ENCODE measurements at places on chromosomes 4 and X. TPM values are rescaled to one million over a fixed set of nuclear protein-coding genes. Genes with fewer than 3 reads are reported as not detected.

DNA sequence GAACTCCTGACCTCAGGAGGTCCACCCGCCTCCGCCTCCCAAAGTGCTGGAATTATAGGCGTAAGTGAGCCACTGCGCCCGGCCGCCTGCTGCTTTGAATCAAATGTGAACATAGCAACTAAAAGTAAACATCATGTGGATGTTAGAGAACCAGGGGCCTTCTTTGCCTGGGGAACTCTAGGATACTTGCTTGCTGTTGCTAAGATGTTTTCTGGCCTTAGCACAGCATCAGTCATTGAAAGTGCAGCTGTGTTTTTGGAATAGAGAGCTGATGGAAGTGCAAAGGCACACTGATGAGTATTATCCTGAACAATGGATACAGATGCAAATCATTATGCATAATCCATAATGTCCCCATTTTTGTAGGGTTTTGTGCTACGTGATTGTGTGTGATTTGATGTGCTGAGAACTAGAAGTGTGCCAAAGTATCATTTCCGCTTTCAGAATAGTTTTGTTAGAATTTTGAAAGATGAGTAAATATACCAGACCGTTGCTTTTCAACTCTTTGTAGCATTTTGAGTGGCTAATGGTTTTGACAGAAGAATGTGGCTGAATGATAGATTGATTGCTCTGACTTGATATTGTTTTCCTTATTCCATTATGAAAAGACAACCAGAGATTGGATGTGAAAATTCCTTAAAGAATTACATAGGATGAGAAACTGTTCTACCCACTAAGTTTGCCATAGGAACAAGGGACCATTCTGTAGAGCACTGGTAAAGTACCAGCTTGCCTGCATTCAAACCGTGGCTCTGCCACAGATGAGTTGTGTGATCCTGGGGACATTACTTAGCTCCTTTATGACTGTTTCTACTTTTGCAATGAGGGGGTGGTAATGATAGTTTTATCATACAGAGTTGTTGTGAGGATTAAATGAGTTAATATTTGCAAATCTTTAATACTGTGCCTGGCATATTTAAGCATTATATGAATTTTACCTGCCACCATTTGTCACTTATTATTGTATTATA is 74.7 kb downstream of the REPS2 start:
- no peak for DNase-seq

GRCh38 chrX:39445336-39445735 is 644.1 kb downstream of the MID1IP1 start:
- no peak for DNase-seq

DNA sequence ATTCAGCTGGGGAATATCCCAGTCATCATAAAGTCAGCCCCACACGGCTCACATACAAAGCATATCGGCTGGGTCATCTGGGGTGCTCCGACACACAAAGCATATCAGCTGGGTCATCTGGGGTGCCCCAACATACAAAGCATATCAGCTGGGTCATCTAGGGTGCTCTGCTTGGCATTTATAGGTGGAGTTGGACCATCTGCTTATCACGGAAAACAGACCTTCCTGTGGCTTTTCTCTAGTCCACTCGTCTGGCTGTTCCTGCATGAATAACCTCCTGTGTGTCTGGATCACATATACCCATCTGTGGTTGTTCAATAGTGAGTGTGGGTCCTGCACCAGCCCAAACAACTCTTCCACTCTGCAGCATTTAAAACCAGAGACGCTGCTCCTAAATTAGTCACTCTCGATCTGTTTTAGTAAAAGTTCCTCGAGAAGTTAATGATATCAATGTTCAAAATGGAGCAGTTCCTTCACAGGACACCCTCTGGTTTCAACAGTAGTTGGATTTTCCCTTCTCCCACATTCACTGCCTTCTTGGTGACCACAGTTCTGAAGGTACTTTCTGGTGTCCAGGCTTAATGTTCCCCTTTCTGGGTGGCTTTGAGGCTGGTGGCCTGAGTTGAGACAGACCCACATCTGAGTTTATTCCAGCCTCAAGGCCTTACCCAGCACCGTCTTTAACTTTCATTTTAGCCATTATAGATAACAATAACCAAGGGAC is 70.0 kb upstream of the FRG1 start:
- no peak for DNase-seq

MAGEA4 gene
- total RNA-seq, result not detected

DNA sequence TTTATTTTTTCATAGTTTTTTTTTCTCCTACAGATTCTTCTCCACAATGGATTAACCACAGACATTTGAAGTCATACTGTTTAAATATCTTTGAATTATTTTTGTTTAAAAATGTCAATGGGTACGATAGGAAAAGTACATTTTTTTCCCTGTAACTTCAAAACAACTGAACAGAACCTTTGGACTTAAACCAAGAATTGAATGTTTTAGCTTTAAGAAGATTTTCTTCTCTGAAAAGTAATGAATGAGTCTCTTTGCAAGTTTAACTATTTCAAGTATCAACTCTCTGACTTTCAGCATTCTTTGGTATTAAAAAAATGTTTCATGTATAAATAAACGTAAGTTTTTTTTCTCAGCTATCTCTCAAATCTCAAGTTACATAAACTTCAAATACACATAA is 364.3 kb downstream of the FBXO8 start:
- DNase-seq, result no peak

DAPP1 gene
- 0.52 TPM for total RNA-seq

UGT2A1 gene
- not detected for total RNA-seq

DNA sequence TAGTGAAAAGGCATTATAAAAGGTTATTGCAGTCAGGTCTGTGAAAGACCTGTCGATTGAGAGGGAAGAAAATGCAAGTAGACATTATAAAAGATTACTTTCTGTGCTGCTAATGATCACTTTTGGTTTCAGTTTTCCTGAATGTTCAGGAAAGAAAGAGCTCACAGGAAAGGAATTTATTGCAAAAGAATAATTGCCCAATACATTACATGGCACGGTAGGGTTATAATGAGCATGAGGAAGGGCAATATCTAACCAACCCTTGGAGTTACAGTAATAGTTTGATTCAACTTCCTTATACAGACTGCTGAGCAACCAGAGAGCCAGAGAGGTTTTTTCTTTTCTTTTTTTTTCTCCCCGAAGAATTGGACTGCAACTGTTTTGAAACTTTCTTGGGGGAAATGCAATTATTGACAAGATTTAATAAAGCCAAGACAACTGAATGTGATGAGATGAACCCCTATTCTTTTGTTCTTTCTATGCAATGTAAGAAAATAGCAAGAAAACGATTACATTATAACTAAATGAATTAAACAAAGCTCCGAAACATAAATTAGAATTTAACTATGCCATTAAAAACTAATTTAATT is 247.0 kb downstream of the C4orf33 start:
- DNase-seq, result no peak

DNA sequence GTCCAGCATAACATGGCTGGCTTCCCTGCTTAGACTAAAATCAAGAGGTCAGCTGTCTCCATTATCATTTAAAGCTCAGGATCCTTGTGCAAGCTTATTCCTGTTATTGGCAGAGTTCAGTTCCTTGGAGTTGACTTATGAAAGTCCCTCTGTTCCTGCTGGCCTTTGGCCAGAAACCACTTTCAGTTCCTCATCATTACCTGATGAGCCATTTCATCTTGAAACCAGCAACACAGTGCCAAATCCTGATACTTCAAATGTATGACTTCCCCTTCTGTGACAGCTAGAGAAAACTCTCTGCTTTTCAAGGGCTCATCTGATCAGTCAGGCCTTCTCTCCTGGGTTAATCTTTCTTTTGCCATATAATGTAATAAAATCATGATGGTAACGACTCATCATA is 110.6 kb upstream of the FSTL5 start:
- no peak for DNase-seq

GRCh38 chr4:149766135-149766534 is 49.5 kb downstream of the IQCM start:
- no peak for DNase-seq

- DNase-seq, result no peak
Measured at GRCh38 chrX:16589826-16590225, 60.1 kb upstream of the S100G start.

DNA sequence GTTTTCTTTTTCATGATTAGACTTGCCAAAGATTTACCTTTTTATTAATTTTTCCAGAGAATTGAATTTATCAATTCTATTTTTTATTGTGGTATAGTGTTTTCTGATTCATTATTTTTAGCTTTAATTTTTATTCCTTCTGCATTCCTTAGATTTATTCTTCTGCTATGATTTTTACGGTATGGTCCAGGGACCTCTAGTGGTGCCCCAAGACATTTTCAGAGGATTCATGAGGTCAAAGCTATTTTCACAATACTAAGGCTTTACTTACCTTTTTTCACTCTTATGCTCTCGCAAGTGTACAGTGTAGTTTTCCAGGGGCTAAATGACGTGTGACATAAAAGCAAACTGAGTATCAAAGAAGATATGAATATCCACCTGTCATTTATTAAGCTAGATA is 8.0 kb downstream of the RADX start:
- DNase-seq, result no peak

CNKSR2 gene
- 0.34 TPM for total RNA-seq

LEF1 gene
- 0.24 TPM for total RNA-seq

GRCh38 chr4:10061650-10062415 is 40.5 kb upstream of the SLC2A9 start:
- DNase-seq, result no peak

INPP4B gene
- total RNA-seq, result 8.3 TPM

TMSB15C gene
- total RNA-seq, result 0.17 TPM

Measured in psoas muscle (tissue), 8 donors.